ENCODE measurements at places on chromosomes 6 and 20.

DNA sequence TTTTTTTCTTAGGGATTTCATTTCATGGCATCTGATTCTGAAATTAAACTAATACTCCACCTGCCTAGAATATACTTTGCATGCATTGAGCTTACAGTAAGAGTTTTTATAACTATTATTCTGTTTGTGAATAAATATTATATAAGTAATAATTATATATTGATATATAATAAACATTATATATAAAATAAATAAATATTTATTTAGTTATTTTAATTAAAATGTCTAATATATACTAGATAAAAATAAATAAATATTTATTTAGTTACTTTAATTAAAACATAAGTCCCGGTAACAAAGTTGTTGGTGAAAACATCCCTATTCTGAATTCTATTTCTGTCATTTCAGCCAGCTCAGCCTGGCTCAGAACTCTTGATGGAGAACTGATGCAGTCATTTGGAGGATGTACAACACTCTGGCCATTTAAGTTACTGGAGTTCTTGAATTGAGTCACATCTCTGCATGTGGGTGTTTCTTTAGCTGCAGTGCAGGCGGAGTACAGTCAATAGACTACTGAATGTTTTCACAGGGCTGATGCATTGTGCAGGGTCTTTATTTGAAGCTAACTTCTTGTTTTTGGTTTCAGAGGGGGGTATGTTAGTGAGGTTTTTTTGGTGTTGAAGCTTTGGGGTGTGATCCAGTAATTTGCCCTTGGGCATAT is 508.9 kb upstream of the ADGRB3 start:
- no peak for DNase-seq

DNA sequence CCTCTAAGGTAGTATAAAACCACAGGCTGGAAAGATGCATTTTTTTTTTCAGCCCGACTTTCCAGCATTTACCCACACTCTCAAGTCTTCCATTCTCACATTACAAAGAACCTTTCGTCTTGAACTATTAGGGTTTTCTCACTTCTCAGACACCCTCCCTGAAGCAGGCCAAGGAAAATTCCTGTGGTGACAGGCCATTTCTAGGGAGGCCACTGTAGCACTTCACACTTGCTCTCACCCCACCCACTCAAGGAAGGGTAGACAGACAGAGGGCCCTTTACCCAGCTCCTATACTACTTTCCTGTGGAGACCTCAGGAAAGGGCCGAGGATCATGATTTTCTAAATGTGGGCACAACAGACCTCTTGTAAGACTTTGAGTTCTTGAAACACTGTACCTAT is 27.7 kb downstream of the KCNS1 start:
- DNase-seq: no peak

GRCh38 chr6:132205946-132206345 is 195.3 kb downstream of the MOXD1 start:
- no peak for DNase-seq

GRCh38 chr6:89289710-89290109 is 25.4 kb downstream of the GABRR2 start:
- DNase-seq: no peak

GRCh38 chr20:23049201-23050075 is at the start of gene THBD:
THBD (minus strand) TSS chr20:23049672; CDS start chr20:23049504, 168 bp downstream.
- no peak for DNase-seq

- DNase-seq: no peak
Observed at GRCh38 chr6:125753218-125753936, 3.9 kb downstream of the HEY2 start.

- DNase-seq: no peak
Observed at GRCh38 chr6:166949528-166950442, 6.6 kb downstream of the RNASET2 start.

DNA sequence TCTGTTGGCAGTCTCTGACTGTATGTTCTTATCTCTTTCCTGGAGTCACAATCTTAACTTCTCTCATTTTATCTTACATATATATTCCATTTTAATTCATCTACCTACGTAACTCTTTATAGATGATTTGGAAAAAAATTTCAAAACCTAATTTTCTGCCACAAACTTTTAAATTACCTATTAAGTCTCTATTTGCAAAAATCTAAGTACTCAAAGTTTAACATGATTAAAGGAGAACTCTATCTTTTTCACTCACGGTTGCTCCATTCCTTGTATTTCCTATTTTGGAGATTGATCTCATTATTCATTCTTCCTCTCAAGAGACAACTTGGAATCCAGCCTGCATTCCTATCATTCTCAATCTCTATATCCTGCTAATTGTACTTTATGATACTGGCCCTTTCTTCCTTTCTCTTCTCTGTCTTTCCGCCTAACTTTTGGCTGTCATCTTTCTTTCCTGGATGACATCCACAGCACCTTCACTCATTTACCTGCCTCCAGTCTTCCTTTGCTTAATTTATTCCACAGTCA is 1071.1 kb upstream of the CITED2 start:
- DNase-seq: no peak

GRCh38 chr6:85677234-85677956 is 34.7 kb upstream of the SYNCRIP start:
- DNase-seq: no peak

- DNase-seq: no peak
Observed at GRCh38 chr6:126867641-126868040, 250.8 kb upstream of the RSPO3 start.

GRCh38 chr6:115272311-115272710 is 788.4 kb downstream of the FRK start:
- DNase-seq: no peak

- DNase-seq: no peak
Observed at GRCh38 chr20:54173653-54174456, at the start of gene CYP24A1. CYP24A1 (minus strand) TSS chr20:54173986; CDS start chr20:54173579, 407 bp downstream.

DNA sequence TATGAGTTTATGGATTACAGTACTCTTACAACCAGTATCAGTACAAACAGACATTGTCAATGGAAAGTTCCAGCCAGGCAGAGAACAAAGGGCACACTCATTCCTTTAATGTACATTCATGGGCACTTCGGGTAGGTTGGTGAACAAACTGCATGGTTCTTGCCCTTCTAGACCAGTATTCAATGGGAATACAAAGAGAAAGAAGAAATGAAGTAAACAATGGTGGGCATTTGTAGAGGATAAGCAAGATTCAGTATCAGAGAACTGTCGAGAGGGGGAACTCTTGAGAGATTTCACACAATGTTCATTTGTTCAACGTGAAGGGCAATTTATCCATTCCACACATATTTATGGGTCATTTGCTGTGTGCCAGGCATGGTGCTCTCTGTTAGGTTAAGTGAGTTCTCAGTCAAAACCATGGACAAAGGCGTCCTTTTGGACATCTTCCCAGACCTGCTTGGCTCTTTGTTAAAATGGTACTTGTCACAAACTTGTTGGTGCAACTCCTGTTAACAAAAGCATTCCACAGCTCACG is 714.8 kb downstream of the DHX35 start:
- no peak for DNase-seq

- DNase-seq: no peak
Observed at GRCh38 chr20:2302384-2303060, 6.7 kb downstream of the TGM3 start.

GRCh38 chr6:102313699-102314098 is 920.2 kb downstream of the GRIK2 start:
- DNase-seq: no peak

All from cortex of kidney (tissue), 1 donor.